Caki2 (cell line): ENCODE measurements at places on chromosomes 12 and 14. TPM values are rescaled to one million over a fixed set of nuclear protein-coding genes. Genes with fewer than 3 reads are reported as not detected.

The SDR9C7 gene
- not detected in 2 replicates for total RNA-seq

The APOLD1 gene
- 5.1 and 8.4 TPM in 2 replicates for total RNA-seq

The KCNK13 gene
- 0.95 TPM in 1 of 2 replicates, not detected in the other for total RNA-seq

The MMP19 gene
- not detected in 2 replicates for total RNA-seq

The KRT74 gene
- total RNA-seq = not detected in 2 replicates

The SYNE3 gene
- 1.0 and 1.3 TPM in 2 replicates for total RNA-seq

The PMCH gene
- total RNA-seq = not detected in 2 replicates

The HCAR2 gene
- not detected in 2 replicates for total RNA-seq

The SAMD4A gene
- 2.9 and 5.6 TPM in 2 replicates for total RNA-seq

The GZMB gene
- total RNA-seq = not detected in 2 replicates

The C12orf42 gene
- not detected in 2 replicates for total RNA-seq

The TEAD4 gene
- 17.2 and 32.7 TPM in 2 replicates for total RNA-seq

The KIF21A gene
- 19.0 and 22.0 TPM in 2 replicates for total RNA-seq

The PIK3C2G gene
- not detected in 2 replicates for total RNA-seq

The RNFT2 gene
- total RNA-seq = 4.1 and 14.4 TPM in 2 replicates

The CAPZA3 gene
- not detected in 2 replicates for total RNA-seq

The MYF5 gene
- not detected in 2 replicates for total RNA-seq
